ENCODE measurements at places on chromosomes 13 and 19.

GRCh38 chr19:10975374-10976130 lies 14.7 kb downstream of the SMARCA4 start:
- DNase-seq: no peak

- no peak for DNase-seq
These were observed 107.5 kb upstream of the MBNL2 start for GRCh38 chr13:97114651-97115050.

- DNase-seq: no peak
These were observed 1.9 kb upstream of the VASP start for GRCh38 chr19:45505151-45505995.

DNA sequence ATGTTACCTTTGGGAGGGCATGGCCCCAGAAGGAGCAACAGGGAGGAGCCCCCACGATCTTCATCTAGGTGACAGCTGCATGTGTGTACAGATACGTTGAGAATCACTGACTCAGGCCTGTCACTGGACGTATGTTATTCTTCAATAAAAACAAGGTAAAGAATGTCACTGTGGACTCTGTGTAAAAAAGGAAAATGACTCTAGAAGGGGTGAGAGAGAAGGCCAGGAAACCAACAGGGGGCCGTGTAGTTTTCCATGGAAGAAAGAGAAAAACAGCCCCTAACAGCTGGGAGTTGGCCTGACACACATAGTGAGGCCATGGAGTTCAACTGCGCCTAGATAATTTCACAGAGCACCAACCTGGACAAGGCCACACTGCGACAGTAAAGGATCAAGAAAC lies 1.9 kb upstream of the LYPD3 start:
- DNase-seq: no peak

DNA sequence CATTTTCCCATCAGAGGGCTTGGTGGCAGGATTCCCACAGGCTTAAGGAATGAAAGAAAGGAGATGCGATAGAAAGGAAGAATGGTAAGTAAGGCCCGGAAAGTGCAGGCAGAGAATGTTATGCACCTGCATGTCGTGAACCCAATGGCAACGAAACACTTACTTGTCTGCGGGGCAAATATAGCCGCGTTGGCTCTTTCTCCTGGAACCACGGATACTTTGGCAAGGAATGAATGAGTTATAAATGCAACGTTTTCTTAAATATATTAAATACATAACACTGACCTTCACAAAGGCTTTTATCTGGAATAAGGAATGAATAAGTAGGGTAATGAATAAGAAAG lies 192.1 kb downstream of the KATNAL1 start:
- no peak for DNase-seq

DNA sequence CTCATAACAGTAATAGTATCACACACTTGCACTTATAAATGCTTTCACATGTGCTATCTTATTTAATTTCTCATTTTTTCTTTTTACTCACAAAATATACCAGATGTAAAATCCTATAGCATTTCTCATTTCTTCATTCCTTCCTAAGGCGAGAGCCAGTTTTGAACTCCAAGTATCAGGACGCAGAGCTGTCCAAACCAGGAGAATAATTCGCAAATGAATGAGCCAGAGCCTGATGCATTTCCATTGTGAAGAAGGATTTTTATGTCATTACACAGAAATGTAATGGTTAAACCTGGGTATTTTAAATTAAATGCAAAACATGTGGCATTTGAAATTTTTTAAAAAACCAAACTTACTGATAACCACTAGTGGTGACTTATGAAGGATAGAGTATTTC lies 244.3 kb downstream of the RGCC start:
- no peak for DNase-seq

GRCh38 chr19:2064788-2065524 lies 13.9 kb upstream of the MKNK2 start:
- DNase-seq: no peak
